Dermis blood vessel endothelial cell (primary cell): ENCODE measurements at places on chromosomes 2 and 18.

DNA sequence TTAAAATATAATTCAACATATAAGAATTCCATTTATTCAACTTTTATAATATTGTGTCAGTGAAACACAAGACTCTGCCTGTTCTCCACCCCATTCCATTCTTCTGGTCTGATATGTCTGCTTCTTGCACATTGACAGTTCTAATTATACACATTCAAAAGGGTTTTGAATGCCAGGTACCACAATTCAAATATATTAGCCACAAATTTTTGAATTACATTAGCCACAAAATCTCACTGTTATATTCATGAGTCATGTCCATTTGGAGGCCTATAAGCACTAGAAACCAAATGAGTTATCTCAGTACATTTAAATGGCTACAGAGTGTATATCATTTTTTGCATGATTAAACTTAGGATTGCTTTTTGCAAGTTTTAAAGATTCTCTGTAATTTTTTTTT, 72.1 kb downstream of the CCDC150 start:
- no peak for DNase-seq

- DNase-seq = no peak
Measured at GRCh38 chr2:219358170-219359075, 25.9 kb upstream of the RESP18 start.

DNA sequence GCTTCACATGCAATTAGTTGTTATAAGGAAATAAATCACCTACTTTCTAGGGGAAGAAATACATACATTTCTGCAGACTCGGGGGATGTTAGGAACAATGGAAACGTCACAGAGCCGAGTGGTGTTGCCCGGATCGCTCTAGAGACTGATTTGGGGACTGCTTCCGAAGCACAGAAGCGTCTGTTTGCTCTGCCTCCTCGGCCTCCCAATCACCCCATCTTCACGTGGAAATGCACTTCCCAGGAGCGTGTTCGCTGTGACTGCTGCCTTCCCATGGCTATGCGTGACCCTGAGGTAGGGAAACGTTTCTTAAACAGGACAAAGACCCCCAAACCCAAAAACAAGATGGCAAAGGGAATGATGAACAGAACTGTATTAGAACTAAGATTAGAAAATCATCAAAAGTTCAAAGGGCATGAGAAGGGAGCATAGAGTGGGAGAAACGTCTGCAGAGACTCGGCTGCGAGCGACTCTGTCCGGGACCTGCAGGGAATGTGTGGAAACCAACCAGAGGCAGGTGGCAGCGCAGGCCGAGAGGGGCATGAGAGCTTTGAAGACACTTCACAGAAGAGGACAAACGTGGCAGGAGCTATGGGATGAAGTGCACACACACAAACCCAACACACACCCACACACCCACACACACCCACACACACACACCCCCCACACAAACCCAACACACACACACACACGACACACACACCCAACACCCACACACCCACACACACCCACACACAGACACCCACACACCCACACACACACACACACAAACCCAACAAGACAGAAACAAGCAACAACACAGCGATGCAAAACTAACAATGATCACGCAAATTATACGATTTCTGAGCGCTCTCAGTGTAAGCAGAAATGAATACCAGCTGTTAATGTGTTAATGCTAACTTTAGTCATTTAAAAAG, 41.3 kb downstream of the RTP5 start:
- DNase-seq = no peak

GRCh38 chr2:144430722-144431391, 89.1 kb downstream of the ZEB2 start:
- no peak for DNase-seq

GRCh38 chr18:35736696-35737095, 155.2 kb downstream of the GALNT1 start:
- no peak for DNase-seq

- DNase-seq = no peak
Measured at GRCh38 chr2:104468846-104469245, 385.1 kb upstream of the POU3F3 start.

- peak; percentile 41 for DNase-seq
Measured at GRCh38 chr2:219269362-219270054, 9.7 kb upstream of the DNAJB2 start.

GRCh38 chr2:238771218-238771617, 76.7 kb upstream of the TWIST2 start:
- peak; percentile 24 for DNase-seq
